ENCODE measurements at places on chromosomes 16 and 17.

DNA sequence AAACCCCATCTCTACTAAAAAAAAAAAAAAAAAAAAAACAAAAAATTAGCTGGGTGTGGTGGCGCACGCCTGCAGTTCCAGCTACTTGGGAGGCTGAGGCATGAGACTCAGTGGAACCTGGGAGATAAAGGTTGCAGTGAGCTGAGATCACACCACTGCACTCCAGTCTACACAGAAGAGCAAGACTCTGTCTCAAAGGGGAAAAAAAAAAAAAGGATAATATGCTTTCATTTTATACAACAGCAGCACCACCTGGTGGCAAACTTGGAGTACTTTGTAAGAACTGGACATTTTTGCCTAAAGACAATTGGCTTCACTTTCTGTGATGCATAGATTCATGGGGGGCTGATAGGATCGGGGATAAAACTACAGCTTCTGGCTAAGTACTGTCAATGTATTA lies 8.5 kb downstream of the CHTF8 start:
- no peak for DNase-seq

GRCh38 chr16:84749815-84750214 lies 50.0 kb downstream of the USP10 start:
- no peak for DNase-seq

DNA sequence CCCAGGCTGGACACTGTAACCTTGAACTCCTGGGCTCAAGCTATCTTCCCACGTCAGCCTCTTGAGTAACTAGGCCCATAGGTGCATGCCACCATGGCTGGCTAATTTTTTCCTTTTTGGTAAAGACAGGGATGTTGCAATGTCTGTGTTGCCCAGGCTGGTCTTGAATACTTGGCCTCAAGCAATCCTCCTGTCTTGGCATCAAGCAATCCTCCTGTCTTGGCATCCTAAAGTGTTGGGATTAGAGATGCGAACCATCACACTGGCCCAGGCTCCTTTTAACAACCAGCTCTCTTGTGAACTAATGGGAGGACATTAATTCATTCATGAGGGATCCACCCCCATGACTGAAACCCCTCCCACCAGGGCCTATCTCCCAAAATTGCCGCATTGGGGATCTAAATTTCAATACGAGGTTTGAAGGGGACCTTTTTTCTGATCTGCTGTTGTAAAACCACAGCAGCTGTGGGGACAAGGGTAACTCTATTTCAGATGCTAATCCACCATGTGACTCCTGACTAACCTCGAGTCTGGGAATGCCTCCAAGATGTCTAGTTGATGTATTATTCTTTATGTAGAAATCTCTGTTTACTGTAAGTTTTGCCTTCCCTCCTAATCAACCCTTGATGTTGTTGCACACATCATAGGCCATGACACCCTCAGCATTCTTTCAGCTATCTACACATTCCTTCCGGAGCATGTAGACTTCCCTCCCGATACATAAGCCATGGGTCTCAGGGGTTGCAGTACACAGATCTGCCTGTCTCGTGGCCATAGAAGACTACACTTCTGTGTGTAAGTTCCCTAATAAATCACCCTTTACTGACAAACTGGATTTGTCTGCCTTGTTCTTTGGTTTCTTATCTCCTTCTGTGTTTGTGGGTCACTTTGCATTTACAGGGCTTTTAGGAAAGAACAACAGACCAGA lies 37.6 kb downstream of the RNF112 start:
- DNase-seq: no peak

DNA sequence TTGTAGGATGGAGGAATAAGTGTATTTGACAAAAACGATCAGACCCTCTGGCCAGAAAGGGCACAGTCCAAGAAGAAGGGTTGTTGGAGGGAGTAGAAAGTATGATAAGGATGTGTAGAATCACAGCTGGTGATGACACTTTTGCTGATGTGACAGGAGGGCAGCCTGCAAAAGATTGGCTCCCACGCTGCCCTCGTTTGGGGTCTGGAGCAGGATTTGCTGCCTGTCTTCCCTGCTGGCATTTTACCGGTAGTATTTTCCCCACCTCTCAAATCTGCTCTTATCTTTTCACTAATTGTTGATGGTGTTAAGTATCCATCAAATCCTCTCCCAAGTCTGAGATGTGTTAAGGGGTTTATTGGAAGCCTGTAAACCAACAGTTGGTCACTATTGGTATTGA lies 208.8 kb downstream of the CCDC182 start:
- no peak for DNase-seq

- no peak for DNase-seq
Observed at GRCh38 chr16:83723244-83723643, 84.5 kb upstream of the HSBP1 start.

DNA sequence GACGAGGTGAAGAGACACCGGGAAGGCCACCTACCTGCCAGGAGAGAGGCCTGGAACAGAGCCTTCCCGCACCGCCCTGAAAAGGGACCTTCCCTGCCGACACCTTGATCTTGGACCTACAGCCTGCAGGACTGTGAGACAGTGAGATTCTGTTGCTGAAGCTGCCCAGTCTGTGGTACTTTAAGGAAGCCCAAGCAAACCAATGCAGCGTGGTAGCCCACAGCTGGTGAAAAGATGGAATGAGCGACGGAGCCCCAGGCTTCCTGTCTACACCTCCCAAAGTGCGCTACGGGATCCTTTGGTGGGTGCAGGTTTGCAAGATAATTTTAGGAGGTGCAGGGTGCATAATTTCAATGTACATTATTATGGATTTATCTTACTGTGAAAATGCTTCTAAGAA lies 33.9 kb downstream of the TNFRSF13B start:
- DNase-seq: no peak

DNA sequence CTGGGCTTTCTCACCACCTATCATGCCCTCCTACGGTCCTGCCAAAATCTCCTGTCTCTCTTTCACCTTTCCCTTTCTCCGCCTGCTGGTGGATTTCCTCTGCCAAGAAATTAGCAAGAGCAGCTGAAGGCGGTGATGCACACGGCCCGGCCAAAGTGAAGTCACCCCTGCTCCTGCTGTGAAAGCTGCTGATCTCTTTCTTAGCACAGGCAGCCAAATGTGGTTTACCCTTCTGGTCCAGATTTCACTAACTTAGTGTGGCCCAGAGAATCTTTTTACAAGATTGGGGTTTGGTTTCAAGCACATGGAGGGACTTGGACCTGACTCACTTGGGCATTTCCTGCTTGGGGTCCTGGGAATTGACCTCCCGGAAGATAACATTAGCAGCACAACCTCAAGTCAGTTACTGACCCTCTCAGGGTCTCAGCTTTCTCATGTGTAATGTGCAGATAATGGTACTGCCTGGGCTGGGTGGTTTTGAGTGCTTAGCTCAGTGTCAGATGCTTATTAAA lies 155.7 kb downstream of the SOCS1 start:
- no peak for DNase-seq

DNA sequence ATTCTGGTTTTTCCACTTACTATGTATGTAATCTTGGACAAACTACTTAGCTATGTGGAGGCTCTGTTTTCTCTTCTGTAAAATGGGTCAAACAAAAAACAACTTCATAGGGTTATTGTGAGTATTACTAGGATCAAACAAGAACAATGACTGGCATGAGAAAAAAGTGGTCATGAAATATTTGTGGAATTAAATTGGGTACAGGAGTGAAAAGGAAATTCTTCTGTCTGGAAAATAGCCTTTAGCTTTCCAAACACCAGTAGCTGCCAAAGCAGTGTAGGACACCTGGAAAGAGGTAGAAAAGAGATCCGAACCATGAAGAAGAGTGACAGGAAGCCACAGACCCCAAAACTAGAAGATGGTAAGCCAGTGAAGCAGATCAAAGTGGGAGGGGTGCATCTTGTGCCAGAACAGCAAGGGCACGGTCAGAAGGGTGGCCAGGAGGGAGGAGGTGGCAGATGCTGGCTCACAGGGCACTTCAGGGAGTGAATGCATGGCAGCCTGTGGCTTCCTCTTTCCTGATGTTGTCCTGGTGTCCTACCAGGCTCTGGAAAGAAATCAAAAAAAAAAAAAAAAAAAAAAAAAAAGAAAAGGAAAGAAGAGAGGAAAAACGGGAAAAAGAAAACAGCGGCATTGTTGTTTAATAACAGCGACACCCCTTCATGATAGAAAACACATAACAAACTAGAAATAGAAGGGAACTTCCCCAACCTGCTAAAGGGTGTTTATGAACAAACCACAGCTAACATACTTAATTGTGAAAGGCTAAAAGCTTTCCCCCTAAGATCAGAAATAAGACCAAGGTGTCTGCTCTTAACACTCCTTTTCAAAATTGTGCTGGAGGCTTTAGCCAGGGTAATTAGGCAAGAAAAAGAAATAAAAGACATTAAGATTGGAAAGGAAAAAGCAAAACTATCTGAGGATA lies 67.9 kb downstream of the PCTP start:
- DNase-seq: no peak

DNA sequence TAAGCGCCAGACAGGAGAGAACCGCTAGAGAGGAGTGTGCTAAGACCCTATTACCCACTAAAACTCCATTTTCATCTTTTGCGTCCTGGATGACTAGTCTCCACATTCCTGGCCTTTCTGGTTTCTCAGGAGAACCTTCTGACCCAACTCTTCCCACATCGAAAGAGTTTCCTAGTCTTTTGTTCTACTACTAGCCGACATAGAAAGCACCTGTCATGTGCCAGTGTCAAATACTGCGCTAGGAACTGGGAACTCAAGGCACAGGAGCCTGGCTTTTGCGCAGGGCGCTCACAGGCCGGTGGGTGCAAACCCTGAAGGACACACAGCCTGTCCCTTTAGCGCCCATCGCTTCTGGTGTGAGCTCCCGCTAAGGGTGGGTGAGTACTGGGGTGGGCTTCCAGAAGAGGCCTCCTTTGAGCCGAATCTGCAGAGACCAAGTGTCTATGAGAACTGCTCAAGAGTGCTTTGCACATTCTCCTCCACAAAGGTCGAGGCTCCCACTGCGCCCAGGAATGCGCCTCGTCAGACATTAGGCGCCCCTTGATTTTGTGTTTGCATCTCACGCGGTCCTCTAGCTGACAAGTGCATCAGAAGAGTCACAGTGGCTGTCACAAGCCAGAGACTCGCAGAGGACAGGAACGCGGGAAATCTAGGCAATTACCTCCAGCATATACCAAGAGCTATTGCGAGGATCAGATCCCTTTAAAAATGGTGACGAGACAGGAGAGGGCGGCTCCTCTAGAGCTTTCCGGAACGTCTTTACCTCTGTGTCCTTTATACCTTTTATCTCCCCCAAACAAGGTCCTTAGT lies 2.0 kb upstream of the PSMB3 start:
- DNase-seq: no peak

- no peak for DNase-seq
Observed at GRCh38 chr16:85940214-85940613, 41.3 kb downstream of the IRF8 start.

DNA sequence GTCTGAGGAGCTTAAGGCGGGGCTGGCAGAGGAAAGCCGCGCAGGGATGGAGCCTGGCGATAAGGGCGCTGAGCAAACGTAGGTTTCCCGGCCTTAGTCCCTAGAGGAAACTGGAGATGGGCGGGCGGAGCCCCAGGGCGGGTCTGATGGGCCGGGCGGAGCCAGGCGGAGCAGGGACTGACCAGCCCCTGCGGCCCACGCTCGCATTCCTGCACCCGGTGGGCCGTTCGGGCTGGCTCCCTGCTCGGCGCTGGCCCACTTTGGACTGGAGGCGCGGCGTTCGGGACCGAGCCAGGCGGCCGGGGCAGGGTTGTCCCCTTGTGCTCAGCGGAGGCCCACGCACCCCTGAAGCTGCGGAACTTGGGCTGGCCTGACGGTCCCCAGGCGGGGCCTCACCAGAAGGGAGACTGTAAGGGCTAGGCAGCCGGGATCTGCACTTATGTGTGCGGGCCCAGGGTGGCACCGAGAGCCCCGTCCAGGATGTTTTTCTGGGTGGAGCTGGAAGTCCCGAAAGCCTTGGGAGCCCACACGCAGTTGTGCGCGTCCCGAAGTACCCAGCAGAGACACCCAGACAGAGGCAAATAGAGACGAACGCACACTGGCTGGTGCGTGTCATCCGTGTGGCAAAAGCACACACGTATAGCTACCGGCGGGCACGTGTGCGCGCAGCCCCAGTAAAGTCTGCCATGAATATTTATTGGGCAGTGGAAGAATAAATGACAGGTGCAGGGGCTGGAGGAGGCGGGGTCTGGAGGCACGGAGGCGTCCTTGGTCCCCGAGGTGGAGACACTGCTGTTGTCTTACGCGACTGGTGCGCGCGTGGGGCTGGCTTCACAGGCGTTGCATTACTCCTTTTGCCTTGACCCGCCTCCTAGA lies 1.4 kb downstream of the PYDC1 start:
- no peak for DNase-seq

DNA sequence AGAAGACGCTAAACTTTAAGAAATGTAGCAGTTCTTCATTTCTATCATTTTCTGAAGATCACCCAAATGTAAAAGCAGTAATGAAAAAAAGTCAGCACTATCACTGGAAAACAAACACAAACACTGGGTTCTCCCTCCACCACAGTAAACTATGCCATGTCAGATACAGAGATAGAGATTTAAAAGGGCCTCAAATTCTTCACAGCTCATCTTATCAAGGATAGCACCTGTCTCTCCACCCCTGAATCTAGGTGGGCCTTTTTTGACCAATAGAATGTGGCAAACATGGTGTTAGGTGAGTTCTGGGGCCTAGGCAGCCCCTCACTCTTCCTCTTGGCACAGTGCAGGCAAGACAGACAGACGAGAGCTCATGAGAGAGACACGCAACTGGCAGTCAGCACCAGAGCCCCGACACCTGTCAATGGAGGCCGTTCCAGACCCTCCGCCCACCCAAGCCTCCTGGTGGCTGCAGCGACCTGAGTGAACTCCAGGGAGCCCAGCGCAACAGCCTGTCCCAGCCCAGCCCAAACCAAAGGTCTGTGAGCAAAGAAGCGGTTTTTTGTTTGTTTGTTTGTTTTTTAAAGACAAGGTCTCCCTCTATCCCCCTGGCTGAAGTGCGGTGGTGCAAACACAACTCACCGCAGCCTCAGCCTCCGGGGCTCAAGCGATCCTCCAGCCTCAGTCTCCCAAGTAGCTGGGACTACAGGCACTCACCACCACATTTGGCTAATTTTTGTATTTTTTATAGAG lies 79.8 kb downstream of the TBC1D16 start:
- no peak for DNase-seq
